Subcutaneous adipose tissue (tissue), 4 donors: ENCODE measurements at places on chromosomes 1 and 21. TPM values are rescaled to one million over a fixed set of nuclear protein-coding genes. Genes with fewer than 3 reads are reported as not detected.

THEM5 gene
- not detected for total RNA-seq

PLXNA2 gene
- 9.0 TPM for total RNA-seq

KANK4 gene
- total RNA-seq: 9.4 TPM

KRTAP22-2 gene
- total RNA-seq: not detected

LCE2B gene
- total RNA-seq: not detected

CHIA gene
- not detected for total RNA-seq

MX1 gene
- total RNA-seq: 12.6 TPM

VSIG8 gene
- not detected for total RNA-seq

AVPR1B gene
- not detected for total RNA-seq

SLAMF8 gene
- 17.6 TPM for total RNA-seq

LCE1A gene
- total RNA-seq: not detected

STX12 gene
- total RNA-seq: 151 TPM

MYBPH gene
- total RNA-seq: not detected

LCE2A gene
- total RNA-seq: not detected

KIRREL1 gene
- 48.1 TPM for total RNA-seq

RABGGTB gene
- 58.2 TPM for total RNA-seq

IFI16 gene
- total RNA-seq: 128 TPM

FCER1G gene
- total RNA-seq: 131 TPM

RNU1-1 gene
- total RNA-seq: under 0.01 TPM

SELE gene
- 0.33 TPM for total RNA-seq

BSND gene
- not detected for total RNA-seq

TMEM269 gene
- not detected for total RNA-seq

PPT1 gene
- total RNA-seq: 77.7 TPM

NPPB gene
- not detected for total RNA-seq

FAM151A gene
- not detected for total RNA-seq

PCAT6 gene
- total RNA-seq: not detected

NPPA gene
- total RNA-seq: not detected

HEYL gene
- total RNA-seq: 7.7 TPM

MMEL1 gene
- not detected for total RNA-seq

PER3 gene
- 39.2 TPM for total RNA-seq

FCRL4 gene
- total RNA-seq: not detected
